Esophagus squamous epithelium (tissue), 5 donors: ENCODE measurements at places on chromosomes 16 and 17.

DNA sequence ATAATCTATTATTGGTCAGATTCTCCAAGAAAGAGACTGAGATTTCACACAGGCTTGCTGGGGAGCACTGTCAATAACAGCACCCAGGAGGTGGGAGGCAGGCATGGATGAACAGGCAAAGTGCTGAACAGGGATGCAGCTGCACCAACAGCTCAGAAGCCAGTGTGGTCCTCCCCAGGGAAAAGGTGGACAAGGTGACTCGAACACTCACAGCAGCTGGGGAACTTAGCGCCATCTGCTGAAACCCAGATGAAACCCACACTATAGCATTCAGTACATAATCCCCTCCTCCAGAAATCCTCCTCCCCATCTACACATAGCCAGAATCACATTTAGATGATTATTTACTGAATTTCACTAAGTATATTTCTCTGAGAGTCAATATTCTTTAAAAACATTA, 255.2 kb upstream of the WSB1 start:
- DNase-seq: no peak

- DNase-seq: no peak
Measured at GRCh38 chr16:49567950-49568349, 194.3 kb downstream of the C16orf78 start.

DNA sequence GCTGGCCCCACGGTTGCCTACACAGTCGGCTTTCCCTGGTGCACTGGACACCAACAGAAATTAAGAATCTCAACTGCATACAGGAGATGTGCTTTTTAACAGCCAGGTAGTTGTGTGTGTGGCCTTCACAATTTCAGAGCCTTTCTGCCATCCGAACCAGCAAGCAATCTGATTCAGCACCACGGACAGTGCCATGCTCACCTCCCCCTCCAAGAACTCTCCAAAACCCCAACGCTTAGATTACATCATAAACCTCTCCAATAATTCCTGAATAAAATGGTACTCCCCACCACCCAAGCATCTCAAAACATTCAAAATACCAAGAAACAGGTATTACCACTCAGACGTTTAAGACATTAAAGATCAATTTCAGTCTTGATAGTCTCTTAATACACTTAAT, 31.8 kb downstream of the USP7 start:
- DNase-seq: no peak

DNA sequence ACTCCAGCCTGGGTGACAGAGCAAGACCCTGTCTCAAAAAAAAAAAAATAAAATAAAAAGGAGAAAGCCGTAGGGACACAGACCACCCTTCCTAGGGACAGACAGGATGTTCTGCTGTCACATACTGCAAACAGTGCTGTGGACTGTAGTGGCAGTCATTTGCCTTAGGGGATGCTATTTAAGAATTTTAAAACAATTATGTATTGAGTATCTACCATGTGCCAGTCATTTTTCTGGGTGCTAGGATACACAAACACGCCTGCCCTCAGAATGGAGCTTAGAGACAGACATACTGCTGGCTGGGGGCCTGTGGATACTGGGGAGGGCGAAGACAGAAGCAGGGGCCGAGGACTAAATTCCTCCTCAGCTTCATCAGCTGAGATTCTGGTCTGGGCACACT, 45.5 kb downstream of the MRC2 start:
- DNase-seq: no peak

GRCh38 chr16:2500918-2501750, 12.6 kb upstream of the ATP6V0C start:
- DNase-seq: no peak

DNA sequence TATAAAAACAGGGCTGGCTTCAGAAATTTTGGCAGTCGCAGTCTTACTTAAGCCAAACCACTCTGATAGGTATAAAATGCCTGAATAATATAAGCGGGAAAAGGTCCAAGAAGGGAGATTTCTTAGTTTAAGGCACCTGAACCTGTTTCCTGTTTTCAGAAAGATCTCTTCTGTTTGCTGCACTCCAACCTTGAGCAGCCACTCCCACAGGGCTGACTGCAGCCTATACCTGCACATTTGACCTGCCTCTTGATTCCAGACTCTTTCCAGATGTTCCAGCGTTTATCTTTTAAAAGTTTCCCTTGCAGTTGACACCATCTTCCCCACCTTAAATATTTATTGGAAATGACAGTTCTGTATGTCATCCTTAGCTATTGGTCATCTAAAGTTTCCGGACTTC, 132.2 kb downstream of the SKAP1 start:
- no peak for DNase-seq

GRCh38 chr16:70378869-70379493, 32.3 kb downstream of the DDX19A start:
- DNase-seq: no peak

DNA sequence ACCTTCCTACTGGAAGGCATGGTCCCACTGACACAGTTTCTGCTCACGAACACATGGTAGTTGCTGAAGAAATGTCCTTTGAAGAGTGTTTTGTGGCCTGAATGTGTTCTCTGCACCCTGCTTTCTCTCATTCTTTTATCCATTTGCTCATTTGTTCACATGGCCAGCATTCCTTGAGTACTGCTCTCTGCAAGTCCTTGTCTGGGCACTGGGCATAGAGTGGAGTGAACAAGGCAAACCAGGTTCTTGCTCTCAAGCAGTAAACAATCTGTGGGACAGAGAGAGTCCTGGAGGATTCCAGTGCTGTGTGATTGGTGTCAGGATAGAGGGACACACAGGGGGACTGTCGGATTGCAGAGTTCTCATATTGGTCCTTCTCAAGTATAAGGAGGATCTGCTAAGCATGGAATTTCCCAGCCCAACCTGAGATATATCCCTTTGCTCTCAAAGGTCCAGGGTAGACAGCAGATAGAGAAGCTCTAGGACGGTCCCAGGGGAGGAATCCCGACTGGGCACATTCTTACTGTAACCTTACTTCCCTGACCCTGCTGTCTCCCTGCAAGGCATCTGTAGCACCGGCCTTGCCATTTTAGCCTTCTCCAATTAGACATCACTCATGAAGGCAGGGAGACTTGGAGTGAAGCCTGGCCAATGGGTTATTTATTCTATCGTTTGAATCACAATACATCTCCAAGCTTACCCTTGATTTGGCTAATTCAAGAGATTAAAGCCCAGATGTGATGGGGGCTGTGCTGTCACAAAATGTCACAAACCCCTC, 32.3 kb downstream of the ARL4D start:
- no peak for DNase-seq

DNA sequence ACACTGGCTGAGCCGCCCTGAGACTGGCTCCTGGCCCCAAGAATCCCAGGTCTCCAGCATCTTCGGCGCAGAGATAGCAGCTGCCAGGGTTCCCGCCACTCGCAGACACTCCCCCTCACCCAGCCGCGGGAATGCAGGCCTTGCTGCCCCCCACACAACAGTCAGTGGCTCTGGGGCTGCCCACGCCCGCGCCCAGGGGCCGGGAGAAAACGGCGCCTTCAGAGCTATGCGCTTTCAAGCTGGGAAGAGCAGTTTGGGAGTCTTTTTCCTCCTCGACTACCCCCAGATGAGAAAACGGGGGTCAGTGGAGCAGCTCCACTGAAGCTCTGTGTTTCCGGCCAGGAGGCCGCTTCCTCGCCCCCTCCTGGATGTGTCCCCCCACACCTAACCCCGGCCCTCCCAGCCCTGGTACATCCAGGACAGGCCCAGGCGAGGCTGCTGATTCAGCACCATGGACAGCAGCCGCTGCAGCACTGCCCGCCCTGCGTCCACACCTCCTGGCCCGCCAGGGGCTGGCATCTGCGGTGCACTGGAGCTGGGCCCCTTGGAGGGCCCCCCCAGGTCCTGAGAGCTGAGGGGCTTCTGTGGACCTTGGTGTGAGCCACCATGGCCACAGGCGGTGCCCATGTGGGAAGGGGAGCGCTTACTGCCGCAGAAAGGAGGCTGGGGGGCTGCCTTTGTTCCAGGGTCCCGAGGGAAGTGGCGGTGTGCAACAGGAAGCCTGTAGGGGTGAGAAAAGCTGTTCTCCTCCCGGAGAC, 35.7 kb downstream of the CACNA1H start:
- DNase-seq: no peak

DNA sequence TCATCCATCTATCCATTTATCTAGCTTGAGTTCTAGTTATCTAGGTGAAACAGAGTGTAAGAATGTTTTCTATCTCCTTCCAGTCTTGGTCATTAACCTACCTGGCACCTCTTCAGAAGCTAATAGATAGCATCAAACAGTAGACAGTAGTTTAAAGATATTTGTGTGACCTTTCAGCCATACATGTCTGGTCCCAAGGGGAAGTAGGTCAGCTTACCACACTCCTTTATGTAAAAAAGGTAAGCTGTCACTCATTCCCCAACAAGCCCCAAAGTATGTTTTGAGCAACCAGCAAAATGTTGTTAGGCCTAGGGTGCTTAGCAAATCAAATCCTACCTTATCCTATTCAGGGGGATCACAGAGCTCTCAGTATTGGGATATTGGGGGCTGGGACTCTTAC, 3.5 kb downstream of the KRT33B start:
- DNase-seq: no peak

- no peak for DNase-seq
Measured at GRCh38 chr17:65346166-65346565, 209.0 kb downstream of the RGS9 start.

DNA sequence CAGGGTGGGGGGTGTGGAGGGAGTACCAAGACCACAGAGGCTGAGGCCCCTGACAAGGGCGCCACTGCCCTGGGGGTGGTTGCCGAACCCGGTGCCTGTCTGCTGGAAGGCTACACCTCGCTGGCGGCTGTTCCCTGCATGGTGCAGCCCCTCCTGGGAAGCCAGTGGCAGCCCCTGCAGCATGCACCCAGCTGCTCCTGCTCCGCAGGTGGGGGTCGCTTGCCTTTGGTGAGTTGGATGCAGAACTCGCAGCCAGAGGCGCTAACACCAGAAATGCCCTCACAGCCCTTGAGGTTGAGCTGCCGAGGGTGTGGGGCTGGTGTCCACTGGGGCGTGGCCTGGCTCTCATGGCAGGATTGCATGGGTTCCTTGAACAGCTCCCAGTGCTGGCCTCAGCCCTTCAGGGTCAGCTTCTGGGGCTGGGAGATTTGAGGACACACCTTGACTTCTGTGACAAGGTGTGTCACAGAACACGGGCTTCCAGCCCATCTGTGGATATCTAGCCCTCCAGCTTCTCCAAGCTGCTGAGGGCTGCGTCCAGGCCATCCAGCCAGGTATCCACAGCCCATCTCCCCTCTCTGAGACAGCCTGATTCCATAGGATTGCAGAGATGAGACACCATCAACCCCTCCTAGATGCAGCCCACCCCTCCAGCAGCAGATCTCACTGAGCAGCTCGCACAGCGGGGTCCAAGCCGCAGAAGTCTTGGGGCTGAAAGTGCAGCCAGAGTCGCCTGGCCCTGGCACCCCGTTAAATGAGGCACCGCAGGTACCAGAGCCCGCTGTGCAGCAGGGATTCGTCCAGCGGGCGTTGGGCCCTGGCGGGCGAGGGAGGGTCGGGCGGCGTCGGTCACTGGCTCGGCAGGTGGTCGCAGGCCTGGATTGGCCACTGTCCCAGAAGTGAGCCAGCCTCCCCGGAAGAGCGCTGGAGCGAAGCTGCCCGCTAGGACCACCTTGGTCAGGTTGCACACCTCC, 586.3 kb downstream of the KCNJ18 start:
- DNase-seq: no peak

GRCh38 chr17:65139101-65139764, 2.1 kb downstream of the RGS9 start:
- no peak for DNase-seq

DNA sequence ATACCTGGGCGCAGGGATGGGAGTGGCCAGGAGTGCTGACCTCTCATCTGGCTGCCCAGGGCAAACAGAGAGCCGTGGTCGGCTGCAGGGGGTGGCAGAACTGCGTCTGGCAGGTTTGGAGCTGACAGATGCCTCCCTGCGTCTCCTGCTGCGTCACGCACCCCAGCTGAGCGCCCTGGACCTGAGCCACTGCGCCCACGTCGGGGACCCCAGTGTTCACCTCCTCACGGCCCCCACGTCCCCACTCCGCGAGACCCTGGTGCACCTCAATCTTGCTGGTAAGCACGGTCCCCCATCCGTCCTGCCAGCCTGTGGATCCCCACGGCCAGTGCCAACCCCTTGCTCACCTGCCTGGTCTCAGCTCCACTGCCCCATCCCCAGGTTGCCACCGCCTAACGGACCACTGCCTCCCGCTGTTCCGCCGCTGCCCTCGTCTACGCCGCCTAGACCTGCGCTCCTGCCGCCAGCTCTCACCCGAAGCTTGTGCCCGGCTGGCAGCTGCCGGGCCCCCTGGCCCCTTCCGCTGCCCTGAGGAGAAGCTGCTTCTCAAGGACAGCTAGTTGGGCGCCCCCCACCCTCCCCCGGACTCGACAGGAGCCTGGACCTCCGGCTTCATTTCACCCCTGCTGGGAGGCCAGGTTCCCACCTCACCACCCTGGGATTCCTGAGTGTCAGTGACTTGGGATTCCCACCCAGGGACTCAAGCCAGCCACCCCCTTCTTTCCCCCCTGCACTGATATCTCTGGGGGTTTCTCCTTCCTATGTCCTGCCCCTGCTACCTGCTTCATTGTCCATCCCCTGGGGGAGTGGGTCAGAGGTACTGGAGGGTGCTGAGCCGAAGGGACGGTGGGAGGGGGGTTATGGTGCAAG, 2.0 kb upstream of the ORAI3 start:
- no peak for DNase-seq

DNA sequence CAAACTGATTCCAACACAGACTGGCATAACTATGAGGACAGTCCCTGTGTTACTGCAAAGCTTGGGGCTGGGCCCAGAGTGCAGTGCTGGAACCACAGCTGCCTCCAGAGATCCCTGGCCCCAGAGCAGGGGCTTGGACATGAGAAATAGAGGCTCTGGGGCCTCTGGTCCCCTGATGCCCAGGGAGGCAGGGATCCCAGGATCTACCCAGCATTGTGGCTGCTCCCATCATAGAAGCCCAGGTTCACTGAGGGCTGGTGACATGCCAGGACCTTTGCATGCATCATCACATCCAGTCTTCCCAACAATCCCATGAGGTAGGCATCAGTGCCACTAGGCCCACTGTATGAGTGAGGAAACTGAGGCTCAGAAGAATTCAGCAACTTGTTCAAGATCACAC, 95.8 kb downstream of the TMEM132E start:
- no peak for DNase-seq

GRCh38 chr17:79089720-79090442, 15.3 kb downstream of the ENGASE start:
- DNase-seq: no peak

GRCh38 chr17:74840989-74841666, 18.6 kb downstream of the GRIN2C start:
- no peak for DNase-seq

GRCh38 chr16:19872179-19872863, 12.3 kb downstream of the GPRC5B start:
- DNase-seq: no peak

DNA sequence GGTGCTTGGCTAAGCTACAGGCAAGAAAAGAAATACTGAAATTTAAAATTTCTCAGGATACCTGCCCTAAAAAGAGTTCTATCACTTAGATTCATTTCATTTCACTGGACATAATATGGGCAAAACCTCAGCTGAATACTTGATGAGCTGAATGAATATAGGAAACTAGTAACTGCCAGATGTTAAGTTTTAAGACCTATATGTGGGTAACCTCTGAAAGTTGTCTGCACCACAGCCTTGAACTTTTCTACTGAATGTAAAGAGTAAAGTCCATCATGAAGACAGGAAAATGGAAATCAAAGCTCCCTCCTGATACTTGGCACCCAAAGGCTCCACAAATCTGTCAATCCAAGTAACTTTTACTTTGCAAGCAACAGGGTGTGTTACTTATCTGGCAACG, 50.8 kb downstream of the HIC1 start:
- no peak for DNase-seq

GRCh38 chr16:89949121-89949742, 677 bp downstream of the DEF8 start:
- no peak for DNase-seq

GRCh38 chr16:66491716-66492064, 58.2 kb downstream of the TK2 start:
- DNase-seq: no peak
